ENCODE measurements at places on chromosomes 6 and 20.

- no peak for DNase-seq
These were observed 431.8 kb downstream of the CD83 start for GRCh38 chr6:14549304-14549770.

DNA sequence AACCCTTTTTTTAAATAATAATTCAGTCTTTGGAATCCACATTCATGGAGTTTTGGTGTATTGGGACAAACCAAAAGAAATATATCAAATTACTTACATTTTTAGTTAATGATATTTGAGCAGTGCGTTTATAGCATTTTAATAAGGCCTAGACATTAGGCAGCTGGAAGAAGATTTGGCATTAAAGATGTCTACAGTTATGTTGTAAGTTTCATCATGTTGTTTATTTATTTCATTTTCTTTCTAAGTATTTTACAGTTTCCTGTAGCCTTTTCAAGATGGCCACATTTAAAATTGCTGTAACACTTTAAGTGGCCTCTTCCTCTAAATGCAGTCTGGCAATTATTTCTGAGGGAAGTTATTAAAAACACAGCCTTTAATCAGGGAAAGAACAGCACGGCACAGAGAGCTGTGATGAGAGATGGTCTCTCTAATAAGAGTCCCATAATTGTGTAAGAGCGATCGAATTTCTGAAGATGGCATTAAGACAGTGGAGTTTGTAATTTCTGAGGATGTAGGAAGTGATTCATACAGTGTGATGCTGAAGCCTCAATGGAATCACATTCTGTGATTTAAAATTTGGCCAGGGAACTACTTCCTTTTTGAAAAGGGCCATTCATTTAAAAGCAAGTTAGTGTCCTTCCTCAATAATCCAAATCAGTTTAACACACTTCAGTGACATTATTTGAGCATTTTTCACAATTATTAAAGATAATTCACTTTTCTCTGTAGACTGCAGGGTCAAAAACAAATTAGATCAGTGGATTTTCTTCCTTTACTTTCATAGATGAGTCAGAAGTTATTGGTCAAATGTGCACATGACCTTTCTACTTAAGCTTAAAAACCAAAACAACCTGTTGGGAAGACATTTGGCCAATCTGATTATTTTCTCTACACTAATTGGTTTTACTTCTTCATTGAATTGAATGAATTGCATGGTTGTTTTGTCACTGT, 52.4 kb upstream of the EDN3 start:
- DNase-seq, result no peak

DNA sequence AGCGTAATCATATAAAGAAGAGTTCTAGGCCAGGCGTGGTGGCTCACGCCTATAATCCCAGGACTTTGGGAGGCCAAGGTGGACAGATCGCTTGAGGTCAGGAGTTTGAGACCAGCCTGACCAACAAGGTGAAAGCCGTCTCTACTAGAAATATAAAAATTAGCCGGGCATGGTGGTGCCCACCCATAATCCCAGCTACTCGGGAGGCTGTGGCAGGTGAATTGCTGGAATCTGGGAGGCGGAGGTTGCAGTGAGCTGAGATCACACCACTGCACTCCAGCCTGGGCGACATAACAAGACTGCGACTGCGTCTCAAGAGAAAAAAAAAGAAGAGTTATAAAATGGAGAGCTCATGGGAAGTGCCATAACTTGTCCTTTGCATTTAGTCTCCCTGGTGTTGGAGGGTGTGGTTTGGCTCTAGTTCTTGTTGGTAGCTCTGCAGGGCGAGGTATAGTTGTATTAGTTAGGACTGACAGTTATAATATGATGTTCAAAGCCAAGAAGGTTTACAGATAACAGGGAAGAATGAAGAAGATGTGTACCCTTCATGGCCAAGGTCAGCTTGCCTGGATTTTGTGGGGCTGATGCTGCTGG, 54.8 kb downstream of the UTRN start:
- DNase-seq, result no peak

- DNase-seq, result no peak
These were observed 664 bp upstream of the TPBG start for GRCh38 chr6:82362878-82363427.

DNA sequence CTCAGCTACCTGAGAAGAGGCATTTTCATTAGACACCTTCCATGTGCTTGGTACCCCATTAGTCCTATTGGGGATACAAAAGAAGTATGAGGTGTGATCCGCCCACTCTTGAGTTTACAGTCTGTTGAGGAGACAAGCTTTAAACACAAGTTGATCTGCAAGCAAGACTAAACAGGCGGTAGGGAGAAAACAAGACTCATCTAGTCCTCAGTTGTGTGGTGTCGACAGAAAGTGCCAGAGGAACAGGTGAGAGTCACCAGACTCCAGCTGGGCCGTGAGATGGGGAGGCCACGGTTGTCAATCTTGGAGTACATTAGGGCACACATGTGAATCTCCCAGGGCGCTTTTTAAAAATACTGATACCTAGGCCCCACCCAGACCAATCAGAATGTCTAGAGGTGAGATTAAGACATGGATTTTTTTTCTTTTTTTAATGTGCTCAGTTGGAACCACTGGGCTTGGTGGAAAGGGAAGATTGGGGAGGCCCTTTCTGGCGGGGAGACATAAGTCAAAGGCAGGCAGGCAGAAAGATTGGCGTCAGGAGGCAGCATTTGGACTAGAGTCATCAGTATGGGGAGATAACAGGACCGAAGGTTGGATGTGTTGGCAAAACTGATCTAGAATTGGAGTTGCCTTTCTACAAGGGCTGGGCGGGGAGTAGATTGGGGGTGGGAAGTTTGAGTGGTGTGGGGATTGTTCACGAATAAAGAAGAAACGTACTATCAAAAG, 10.4 kb downstream of the E2F3 start:
- no peak for DNase-seq

DNA sequence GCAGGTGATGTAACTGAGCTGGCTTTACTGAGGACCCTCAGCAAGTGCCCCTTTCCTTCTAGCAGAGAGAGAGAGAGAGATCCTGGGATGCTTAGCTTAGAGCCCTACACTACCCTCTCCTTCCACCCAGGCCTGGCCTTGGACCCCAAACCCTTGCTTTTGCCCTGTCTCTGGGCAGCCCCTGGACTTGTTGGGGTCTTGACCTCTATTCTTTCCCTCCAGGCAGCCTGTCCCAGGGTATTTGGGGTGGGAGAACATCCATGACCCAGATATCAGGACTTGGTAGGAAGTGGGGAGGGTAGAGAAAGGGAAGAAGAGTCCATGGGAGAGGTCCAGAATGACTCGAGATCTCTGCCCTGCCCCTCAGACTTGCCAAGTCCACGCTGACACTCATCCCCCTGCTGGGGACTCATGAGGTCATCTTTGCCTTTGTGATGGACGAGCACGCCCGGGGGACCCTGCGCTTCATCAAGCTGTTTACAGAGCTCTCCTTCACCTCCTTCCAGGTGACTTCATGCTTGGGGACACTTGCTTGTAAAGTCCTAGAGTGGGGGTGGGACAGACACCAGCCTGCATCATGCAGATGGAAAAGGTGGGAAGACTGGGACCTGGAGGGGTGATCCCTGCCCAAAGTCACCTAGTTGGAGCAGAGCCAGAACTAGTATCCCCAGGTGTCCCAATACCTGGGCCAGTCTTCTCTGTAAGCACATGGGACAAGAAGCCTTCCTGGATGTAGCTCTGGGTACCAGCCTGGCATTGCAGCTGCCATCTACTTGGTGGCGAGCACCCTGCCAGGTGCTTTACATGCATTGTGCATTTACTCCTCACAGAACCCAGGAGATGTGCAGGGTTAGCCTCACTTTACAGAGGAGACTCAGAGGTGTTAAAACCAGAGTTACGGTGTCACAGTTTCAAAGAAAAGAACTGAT, 30.9 kb downstream of the GLP1R start:
- no peak for DNase-seq

DNA sequence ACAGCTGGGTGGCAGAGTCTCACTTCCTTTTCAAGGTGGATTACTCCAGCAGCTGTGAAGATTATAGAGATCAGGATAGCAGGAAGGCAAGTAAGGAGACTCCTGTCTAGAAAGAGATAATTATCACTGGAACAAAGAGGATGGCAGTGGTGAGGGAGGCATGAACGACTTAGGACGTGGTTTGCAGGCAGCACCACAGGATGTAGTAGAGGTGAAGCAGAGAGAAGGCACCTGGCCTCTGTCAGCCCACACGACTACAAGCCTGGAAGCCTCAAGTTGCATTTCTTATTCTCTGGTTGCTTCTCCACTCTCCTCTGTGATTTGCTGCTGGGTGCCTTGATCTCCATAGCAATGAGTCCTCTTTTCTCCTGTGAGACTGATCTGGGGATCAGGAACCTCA, 62.7 kb downstream of the TSHZ2 start:
- DNase-seq, result no peak

GRCh38 chr20:41352106-41352505, 11.5 kb downstream of the LPIN3 start:
- DNase-seq, result no peak

GRCh38 chr6:40587240-40588069, at the start of gene LRFN2:
TSS of gene LRFN2 (minus strand) at chr6:40587364.
- peak; percentile 63 for DNase-seq

- no peak for DNase-seq
These were observed 295.0 kb downstream of the PKHD1 start for GRCh38 chr6:51792273-51793030.

DNA sequence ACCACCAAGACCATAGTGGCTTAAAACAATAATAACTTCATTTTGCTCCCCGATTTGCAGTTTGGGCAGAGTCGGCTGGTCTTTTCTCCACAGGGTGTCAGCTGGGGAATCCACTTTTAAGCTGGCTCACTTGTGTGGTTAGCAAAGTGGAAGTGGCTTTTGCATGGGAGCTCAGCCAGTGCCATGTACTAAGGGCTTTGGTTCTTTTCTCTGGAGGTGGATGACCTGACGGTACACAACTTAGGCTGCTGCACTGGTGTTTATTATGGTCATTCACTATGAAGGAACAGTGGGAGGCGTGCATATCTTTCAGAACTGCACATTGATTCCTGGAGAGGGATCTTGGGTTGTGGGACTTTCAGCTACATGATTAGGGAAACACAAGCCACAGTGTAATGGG, 141.0 kb downstream of the OR2B2 start:
- no peak for DNase-seq

DNA sequence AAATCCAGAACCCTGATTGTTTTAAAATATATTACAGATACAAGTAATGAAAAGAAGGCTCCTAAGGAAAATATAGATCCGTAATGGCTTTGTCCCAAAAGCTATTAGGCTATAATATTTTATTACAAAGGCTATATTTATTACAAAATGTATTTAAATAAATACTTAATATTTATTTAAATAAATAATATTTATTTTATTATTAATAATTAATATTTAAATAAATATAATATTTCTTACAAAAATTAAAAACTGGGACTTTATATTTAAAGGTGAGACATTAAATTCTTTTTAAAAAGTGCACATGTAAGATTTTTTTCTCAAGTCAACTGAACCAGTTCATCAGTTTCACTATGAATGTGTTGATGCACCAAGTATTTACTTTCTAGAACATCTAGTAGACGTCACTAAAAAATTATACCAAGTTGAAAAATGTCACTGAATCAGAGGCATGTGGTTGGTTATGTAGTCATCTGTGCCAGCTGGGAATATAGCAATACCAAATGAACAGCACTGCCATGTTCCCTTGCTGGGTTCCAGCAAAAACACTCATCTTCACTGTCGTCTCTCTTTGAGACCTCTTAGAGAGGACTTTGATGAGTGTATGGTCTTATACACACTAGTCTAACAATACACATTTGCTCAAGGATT, 278.9 kb downstream of the ESR1 start:
- DNase-seq, result no peak

GRCh38 chr20:18403269-18403668, 63.6 kb downstream of the DZANK1 start:
- no peak for DNase-seq

DNA sequence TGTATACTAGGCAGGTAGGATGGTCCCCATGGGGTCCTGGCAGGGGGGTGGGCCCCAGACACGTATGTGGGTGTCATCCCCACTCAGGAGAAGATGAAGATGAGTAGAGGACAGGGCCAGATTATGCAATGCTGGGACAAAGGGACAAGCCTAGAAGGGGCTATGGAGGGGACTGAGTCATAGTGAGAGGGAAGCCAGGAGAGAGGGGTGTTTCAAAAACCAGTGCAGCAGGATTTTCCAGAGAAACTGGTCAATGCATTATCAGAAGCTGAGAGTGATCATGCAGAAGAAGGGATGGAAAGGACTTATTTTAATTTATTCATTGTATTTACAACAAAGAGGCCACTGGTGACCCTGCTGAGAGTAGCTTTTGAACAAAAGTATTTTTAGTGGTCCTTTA, 74.0 kb downstream of the PPP1R3G start:
- no peak for DNase-seq

- DNase-seq, result no peak
These were observed 6.9 kb downstream of the LAMA2 start for GRCh38 chr6:128889870-128890269.
